Stimulated activated CD8-positive, alpha-beta memory T cell treated with anti-CD3 and anti-CD28 coated beads, Interleukin-2, amount 100 ng/mL, for 1 hour (primary cell): ENCODE measurements at places on chromosomes 2 and 18.

DNA sequence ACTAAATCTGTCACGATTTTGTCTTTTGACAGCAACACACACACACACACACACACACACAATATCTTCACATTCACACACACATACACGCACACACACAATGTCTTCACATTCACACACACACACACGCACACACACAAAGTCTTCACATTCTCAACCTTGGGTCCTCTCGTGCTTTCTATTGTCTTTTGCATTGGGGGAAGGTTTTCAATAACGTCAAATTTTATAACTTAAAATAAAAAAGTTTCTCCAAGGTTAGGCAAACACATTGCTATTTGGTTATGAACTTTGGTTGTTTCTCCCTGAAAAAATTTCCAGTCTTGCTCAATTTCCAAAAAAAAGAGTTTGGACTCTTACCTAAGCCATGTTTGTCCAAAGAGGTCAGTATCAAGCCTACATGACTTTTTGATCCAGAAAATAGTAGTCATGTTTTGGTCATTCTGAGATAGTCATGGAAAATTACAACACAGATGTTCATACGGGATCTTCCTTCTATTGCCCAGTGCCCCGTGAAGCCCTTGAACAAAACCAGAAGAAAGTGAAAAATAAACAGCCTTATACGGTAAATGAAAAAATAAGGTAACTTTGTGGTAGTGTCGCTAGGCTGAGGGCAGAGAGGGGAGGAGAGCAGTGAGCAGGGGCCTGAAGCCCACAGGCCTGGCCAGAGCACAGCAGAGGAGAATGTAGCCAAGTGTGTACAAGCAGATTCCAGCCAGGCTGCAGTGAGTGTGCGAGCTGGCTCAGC is 542.8 kb upstream of the ID2 start:
- DNase-seq: no peak

- DNase-seq: no peak
These were observed 7.8 kb upstream of the DGUOK start for GRCh38 chr2:73918856-73919255.

- DNase-seq: no peak
These were observed 18.8 kb downstream of the HJURP start for GRCh38 chr2:233835230-233836186.

DNA sequence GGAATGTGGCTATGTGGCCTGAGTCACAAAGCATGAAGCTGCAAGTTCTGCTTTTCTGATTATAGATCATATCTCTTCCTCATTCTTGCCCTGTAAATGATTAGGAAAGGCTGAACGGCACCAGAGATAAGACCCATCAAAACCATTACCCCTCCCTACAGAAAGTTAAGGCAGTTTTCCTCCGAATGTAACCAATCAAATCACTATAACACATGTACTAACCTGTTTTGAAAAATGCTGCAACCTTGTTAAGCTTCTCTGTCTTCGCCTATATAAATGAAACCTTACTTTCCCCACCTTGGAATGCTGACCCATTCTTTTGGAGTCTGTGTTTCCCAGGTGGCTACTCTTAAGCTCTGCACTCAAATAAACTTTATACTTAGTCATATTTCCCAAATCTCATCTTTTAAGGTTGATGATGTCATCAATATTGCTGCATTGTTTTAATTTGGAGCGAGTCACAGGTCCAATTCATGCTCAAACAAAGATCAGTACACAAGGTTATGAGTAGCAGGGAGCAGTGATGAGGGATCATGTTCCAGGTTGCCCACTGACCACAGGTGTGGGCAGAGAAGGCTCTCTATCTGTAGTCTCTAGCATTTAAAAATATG is 662.3 kb downstream of the IRS1 start:
- no peak for DNase-seq

DNA sequence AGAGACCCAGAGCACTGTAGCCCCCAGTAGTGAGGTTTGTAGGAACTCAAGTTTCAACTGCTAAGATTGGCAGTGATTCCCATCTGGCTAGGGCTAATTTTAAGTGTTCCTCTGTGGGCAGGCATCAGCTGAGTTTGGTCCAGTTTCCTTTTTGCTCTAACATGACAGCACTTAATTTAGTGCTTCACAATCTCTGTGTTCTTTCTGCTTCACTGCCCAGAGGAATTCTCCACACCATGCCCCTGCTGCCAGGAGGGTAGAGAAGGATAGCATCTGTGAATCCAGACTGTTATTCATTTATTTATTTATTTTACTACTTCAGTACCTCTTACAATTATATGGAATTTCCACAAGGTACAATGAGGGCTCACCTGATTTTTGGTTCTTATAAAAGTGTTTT is 549.9 kb upstream of the FSIP2 start:
- no peak for DNase-seq

- no peak for DNase-seq
These were observed 453.4 kb downstream of the KCNJ3 start for GRCh38 chr2:155151945-155152344.

DNA sequence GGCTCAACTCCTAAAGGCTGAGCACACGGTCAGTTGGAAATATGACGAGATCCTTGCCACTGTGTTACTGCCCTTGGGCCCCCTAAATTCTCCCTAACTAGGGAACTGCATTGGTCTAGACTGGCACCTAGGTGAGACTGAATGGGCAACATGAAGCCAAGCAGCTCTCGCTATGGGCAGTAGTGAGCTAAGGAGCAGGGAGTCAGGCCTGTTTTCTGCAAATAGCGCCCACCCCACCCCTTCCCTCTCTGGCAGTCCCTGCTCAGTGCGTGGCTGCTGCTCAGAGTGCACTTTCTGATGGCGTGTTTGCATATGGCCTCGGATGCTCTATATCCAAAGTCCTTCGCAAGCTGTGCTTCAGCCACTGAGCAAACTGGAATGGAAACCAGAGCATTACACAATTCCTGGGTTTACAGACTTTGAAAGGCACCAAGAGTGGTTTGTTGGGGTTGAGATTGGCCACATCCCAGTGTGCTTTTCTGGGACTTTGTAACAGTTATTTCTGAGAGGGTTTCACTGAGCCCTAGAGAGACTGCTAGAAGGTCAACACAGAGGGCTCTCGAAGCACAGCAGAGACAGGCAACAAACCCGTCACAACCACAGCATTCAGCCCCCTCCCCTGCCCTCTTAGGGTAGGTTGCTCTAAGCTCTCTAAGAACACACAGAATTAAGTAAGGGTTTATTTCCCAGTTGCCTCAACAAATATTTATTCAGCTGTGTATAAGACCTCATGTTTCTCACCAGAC is 419.9 kb downstream of the STK39 start:
- DNase-seq: no peak

DNA sequence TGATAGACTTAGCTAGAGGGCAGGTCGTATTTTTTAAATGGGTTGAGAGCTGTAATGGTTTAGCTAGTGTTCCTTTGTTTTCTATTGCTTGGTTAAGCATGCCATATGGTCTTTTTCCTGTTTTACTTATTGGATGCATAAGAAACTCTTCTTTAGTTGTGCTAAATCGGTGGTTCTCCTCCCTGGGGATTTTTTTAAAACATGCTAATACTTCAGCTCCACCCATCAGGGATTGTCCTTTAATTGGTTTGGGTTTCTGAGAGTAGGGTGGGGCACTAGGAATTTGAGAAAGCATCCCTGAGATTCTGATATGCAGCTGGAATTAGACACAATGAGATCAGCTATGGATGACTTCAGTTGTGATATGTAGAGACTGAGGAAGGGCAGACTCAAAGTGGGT is 497.2 kb downstream of the THSD7B start:
- no peak for DNase-seq

DNA sequence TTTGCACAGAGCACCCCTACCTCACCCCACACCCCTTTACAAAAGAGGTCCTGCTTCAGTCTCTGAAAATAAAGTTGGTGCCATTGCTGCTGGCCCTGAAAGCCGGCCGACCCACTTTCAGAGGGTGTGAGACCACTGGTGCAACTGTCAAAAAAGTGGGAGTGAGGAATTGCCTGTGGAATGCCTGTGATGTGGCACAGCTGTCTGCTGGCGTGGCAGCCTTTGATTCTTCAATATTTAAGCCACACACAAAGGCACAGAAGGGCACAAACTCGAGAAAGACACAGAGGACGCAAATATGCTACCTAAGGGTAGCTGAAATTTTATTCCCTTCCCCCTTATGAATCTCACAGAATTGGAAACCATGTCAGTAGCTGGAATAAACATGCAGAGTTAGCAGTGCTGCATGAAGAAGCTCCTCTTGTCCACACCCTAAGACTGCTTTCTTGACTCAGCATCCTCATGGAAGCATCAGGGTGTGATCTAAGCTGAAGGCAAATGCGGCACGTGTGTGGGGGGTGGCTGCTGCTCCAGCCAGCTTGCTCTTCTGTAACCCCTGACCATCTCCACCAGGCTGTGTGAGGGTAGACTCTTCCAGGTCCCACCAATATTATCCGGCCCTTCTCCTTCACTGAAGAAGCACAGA is 92.3 kb downstream of the CELF4 start:
- DNase-seq: no peak

DNA sequence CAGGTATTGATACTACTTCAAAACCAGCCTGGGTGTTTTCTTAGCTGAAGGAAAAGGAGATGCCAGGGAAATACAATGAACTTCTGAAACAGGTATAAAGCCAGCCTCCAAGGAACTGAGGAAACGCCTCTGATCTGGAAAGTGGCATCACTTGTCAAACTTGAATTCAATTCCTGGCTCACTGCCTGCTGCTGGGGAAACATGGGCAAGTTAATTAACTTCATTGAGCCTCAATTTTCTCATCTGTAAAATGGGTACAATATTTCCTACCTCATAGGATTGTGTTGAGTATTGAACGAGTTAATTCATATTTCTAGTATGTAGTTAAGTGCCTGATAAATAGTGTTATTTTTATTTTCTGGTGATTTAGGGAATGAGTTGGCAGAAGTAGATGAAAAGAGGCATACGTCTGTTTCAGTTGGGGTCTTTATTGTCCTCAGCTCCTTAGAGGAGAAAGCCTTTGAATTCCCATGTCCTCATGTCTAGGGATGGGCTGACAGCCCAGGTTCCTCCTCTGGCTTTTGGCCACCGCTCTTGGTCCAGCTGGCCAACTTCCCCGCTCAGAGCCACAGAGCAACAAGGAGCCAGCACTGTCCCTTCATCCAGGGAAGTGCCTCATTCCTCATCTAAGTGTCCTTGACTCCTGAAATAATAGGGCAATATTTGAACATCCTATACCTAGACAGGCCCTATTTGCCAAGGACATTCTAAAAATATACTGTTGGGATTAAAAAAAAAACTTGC is 210.5 kb upstream of the GATA6 start:
- DNase-seq: no peak

- DNase-seq: no peak
These were observed 673.4 kb downstream of the SLC4A3 start for GRCh38 chr2:220300806-220301205.

DNA sequence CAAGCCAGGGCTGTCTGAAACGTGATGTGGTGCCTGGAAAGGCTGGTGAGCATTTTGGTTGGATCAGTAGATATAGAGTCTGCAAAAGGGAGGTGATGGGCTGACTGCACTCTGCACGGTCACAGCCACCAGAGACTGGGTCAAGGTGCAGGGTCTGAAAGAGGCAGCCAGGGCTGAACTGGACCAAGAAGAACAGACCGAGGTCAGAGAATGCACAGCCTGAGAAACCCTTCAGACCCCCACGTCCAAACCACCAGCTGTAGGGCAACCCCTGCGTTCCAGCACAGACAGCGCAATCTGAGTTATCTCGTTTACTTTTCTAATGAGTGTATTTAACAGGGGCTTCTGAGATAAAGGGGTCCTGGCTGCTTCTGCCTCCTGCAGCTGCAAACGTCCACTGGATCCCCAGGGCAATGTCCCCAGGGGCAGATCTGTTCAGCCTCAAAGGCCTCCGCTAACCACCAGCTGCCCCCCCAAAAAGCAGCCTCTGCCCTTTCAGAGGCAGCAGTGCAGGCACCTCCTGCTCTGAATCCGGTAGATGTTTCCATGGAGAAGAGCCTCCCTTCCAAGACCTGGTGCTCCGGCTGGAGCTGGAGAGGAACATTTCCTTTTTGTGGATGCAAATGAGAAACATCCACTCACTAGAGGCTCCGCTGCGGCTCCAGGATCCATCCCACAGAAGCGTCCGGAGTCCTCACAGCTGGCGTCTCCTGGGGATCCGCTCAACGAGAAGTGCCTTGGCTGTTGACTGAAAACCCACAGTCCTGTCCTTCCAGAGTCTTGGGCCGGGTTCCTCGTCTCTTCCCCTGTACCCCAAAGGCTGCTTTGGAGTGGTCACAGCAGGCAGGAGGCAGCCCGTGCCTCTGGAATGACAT is 970 bp upstream of the KCNG2 start:
- DNase-seq: no peak

- DNase-seq: no peak
These were observed 34.6 kb upstream of the STK17B start for GRCh38 chr2:196205881-196206435.

- no peak for DNase-seq
These were observed 23.9 kb downstream of the SNTG2 start for GRCh38 chr2:974502-974901.

DNA sequence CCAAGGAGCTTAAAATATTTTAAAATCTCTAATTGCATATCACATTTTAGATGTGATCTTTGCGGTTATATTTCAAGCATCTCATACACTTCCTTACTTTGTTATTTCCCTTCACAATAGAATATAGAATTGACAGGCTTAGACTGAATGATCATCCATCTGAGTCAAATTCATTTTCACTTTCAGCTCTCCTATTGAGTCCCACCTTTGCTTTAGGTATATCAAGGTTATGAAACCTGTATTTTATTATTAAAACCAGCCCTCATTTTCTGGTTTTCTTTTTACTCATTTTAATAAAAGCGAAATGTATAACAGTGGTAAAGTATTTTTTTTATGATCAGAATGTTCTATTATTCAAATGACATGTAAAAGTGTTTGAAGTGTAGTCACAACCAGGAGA is 162.9 kb upstream of the KYNU start:
- DNase-seq: no peak

GRCh38 chr2:86017901-86018896 is 87.5 kb downstream of the POLR1A start:
- DNase-seq: no peak

DNA sequence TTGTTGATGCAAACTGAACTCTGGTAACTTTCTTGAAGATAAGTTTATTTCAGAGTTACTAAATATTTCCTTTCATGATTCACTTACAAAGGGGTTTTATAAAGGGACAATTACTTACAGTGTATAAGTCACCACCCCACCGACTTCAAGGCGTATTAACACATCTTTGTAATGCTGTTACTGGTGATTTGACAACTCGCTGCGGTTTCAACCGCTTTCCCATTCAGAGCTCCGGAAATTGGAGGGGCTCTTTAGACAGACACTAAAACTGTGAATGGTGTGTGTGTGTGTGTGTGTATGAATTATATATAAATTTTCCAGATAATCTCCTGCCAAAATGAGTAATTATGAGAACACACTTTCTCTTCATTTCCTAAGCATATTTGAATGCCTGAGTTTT is 4.9 kb downstream of the TM4SF20 start:
- DNase-seq: no peak

GRCh38 chr2:119486886-119487285 is 37.4 kb downstream of the SCTR start:
- DNase-seq: no peak

GRCh38 chr2:238029853-238030252 is 30.9 kb upstream of the SCLY start:
- no peak for DNase-seq

GRCh38 chr18:23684515-23685197 is 4.6 kb upstream of the LAMA3 start:
- no peak for DNase-seq
